CD4-positive, alpha-beta memory T cell (primary cell): ENCODE measurements at places on chromosomes 1 and 21. TPM values are rescaled to one million over a fixed set of nuclear protein-coding genes. Genes with fewer than 3 reads are reported as not detected.

The ERG gene
- not detected for polyA plus RNA-seq

The LEFTY2 gene
- polyA plus RNA-seq = not detected

The HOOK1 gene
- polyA plus RNA-seq = 9.3 TPM

The ARPC5 gene
- 391 TPM for polyA plus RNA-seq

The TNNI3K gene
- polyA plus RNA-seq = 0.54 TPM

The MYOG gene
- not detected for polyA plus RNA-seq

The IQCC gene
- not detected for polyA plus RNA-seq

The SLC19A1 gene
- polyA plus RNA-seq = 7.4 TPM

The PCAT6 gene
- 1.0 TPM for polyA plus RNA-seq

The HRNR gene
- not detected for polyA plus RNA-seq

The FAM177B gene
- polyA plus RNA-seq = not detected

The DMRTA2 gene
- polyA plus RNA-seq = not detected

The POLR3GL gene
- polyA plus RNA-seq = 164 TPM

The C1orf94 gene
- polyA plus RNA-seq = not detected

The C4BPA gene
- polyA plus RNA-seq = not detected

The TNFRSF25 gene
- 60.7 TPM for polyA plus RNA-seq

The GOLT1A gene
- 0.54 TPM for polyA plus RNA-seq

The POU3F1 gene
- polyA plus RNA-seq = not detected

The RIPK4 gene
- polyA plus RNA-seq = 0.16 TPM

The S100A8 gene
- polyA plus RNA-seq = 1.6 TPM

The LRRC38 gene
- not detected for polyA plus RNA-seq

DNA sequence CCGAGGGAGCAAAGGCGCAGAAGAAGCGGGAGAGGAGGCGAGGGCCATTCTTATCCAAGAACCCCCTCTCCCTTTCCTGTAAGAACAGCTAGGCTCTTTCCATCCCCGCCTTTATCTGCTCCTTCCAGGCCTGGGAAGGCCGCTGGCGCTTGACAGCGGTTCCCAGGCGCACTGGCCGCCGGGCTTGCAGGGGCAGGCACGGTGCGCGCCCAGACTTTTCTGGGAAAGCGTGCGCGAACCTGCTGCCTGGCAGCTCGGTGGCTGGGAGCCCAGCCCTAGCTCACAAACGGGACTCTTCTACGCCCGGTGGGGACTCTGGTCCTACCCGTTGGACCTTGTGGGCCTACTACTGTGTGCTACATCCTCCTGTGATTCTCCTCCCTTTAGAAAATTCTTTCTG lies 8.8 kb upstream of the IFNLR1 start:
- no peak for DNase-seq

DNA sequence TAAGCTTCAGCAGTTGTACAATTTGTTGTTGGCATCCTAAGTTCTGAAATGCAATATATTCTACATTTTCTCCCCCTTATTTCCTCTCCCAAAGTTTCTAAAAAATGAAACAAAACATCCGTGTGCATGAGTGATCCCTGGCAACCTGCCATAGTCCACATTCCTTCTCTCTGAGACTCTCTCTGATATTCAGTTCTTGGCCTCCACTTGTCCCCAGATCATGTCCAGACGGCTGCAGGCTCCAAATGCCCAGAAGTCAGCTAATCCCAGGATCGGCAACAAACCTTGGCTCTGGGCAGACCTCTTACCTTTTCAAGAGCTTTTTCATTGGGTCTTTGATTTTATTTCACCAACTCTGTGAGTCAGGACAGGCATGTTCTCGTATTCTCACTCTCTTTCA lies 187.8 kb downstream of the ETS2 start:
- DNase-seq = no peak

- DNase-seq = no peak
These were observed 29.4 kb upstream of the PPP2R5A start for GRCh38 chr1:212255705-212256307.

- no peak for DNase-seq
These were observed 25.2 kb upstream of the C1orf174 start for GRCh38 chr1:3925256-3925655.

GRCh38 chr1:153404768-153405167 lies 11.6 kb upstream of the S100A7A start:
- DNase-seq = peak; percentile 56

DNA sequence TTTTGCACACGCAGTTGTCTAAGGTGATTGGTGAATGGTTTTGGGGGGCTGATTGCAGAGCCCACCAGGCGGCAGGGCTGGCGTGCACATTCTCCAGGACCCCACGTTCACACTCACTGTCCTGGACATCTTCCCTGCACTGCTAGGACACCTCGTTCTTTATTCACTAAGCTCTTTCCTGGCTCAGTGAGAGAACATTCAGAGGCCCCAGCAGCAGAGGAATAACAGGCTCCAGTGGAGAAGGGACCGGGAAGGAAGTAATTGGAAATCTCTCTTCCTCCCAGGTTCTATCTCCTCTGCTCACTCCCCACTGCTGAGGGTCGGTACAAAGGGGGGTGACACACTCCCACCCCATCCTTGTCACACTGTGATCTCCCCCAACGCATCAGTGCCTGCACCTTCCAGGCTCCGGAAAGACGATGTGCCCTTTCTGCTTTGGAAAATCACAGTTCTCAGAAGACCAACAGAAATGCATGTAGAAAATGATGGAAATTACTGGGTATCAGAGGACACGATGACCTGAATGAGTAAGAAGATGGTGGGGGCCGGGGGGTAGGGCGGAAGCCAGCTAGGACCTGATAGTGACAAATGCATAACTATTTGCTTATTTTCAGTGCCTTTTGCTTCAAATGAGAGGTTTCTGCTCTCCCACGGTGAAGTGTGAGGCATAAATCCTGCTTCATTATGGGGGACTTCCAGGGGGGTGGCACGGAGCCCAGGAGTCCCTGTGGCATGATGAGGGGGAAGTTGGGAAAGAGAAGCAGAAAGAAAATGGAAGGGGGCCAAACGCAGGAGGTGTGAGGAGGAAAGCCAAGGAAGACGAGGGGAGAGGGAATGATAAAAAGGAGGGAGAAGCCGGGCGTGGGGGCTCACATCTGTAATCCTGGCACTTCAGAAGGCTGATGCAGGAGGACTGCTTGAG lies 25.2 kb upstream of the KIF26B start:
- no peak for DNase-seq

DNA sequence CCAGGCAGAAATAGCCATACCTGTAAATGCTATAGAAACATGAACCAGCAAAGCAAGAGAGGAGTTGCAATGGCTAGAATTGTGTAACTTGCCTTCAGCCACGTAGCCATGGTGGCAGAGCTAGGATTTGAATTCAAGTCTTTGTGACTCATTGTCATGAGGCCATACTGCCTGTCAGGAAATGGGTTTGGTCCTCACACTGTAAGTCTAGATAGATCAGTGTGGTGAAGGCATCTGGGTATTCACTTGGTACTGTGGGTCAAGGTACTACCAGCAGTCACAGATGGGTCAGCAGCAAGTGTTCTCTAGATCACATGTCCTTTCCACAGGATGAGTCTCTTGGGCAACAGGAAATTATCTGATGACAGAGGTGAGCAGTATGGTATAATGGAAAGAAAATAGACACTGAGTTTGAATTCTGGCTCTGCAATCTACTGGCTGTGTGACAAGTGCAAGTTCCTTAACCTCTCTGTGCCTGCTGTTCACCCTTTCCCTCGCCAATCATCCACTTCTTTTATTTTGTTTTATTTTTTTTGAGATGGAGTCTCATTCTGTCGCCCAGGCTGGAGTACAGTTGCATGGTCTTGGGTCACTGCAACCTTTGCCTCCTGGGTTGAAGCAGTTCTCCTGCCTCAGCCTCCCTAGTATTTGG lies 36.9 kb downstream of the FGGY start:
- no peak for DNase-seq

- DNase-seq = no peak
These were observed 19.9 kb downstream of the MACF1 start for GRCh38 chr1:39224295-39224829.

GRCh38 chr1:233157245-233157644 lies 138.3 kb downstream of the PCNX2 start:
- DNase-seq = no peak

- DNase-seq = no peak
These were observed 478 bp upstream of the PRDM2 start for GRCh38 chr1:13699510-13699909.

DNA sequence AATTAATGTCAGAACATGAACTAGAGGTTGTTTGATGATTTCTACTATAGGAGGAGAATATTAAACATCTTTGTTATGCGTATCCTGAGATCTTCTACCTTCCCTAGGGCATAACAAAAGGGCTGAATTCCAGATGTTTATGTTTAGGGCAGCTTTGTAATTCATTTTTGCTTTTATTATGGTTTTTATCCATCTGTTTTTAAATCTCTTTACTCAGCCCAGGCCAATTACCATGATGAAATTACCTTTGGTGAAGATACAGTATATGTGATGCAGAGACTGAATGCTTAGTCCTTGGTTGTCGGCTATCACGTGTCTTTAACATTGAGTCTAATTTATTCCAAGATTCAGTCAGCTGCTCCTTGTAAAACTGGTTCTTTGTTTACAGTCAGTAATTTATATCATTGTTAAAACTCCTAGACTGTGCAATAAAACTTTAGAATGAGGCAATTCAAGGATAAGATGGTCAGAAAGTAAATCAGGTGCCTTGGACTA lies 176.9 kb downstream of the CTH start:
- no peak for DNase-seq

DNA sequence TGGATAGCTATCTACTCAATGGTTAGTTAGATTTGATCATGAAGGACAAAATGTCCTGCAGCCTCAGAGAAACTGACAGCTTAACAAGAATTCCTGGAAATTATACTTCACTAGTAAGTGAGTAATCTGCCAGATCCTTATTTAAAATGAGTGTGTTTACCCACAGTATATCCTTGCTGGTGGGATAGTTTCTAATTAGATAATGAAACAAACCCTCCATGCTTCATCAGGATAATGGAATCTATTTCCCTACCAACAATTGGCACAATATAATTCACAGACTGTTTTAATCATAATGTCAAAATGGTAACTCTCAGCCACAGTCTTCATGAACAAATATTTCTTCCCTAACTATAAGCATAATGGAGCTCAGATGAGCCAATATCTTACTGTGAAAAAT lies 239.4 kb upstream of the ST6GALNAC5 start:
- DNase-seq = no peak

DNA sequence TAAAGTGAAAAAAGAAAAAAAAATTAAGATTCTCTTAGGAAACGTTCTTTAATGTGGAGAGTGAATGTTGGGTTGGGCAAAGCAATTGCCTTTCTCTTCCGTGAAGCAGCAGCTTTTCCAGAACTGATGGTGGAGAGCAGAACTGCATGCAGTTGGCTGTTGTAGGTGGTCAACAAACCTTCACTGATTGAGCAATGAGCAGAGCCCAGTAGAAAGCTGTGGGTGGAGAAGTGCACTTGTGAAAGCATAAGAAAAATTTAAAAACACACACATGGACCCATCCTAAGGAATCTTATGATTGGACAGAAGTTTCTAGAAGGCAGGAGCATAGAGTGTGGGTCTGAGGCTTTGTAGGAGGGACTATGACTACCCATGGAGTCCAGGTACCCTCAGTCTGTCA lies 4.5 kb downstream of the PRELP start:
- DNase-seq = no peak

GRCh38 chr1:31927661-31927980 lies 10.5 kb downstream of the PTP4A2 start:
- DNase-seq = no peak

GRCh38 chr1:116434849-116435248 lies 61.8 kb downstream of the ATP1A1 start:
- DNase-seq = no peak

DNA sequence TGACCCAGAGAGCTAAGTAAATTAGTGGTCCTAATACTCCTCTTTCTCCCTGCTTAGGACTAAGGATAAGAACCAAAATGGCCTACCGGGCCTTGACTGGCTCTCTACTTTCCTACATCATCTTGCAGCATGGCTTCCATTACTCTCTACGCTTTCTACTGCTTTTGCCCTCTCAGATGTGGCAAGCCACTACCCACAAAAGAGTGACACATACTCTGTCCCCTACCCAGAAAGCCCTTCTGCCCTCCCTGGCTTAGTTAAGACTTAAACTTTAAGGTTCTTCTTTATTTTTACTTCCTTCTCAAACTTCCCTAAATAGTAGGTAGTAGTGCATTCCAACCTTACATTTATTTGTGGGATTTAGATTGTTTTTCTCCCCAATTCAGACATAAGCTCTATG lies 228.1 kb downstream of the TPR start:
- DNase-seq = no peak

- no peak for DNase-seq
These were observed 2.3 kb downstream of the FUBP1 start for GRCh38 chr1:77976433-77977076.

DNA sequence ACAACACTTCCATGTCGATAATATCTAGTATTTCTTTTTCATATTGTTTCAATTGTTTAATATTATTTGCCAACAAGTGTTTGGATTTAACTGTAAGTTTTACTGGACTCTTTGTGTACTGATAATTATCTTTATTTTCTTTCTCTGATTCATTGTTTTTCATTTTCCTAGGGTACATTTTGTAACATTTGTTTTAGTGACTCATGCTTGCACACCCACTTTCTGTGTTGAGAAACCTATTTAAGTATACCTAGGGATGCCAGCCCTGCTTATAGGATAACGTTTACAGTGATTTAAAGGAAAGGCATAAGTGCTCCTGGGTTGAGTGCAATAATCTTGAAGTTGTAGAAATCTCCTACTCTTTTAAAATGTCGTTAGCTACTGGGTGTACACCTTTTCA lies 1386.0 kb upstream of the ADGRL4 start:
- DNase-seq = no peak

DNA sequence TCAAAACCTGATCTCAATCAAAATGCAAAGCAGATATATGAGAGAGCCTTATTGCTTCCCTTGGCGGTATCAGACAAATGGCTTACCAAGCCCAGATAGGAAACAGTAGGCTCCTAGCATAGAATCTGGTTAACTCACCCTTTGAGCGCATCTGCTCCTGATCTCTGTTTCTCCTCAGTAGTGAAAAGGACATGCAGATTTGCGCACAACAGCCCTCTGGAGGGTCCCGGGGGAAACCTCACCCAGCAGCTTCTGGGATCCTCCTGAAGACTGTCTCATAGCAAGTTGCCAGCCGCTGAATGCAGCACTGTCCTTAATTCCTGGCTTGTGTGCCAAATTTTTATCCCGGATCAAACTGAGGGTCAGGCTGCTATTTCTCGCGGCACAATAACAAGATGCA lies 192.2 kb downstream of the FASLG start:
- no peak for DNase-seq

DNA sequence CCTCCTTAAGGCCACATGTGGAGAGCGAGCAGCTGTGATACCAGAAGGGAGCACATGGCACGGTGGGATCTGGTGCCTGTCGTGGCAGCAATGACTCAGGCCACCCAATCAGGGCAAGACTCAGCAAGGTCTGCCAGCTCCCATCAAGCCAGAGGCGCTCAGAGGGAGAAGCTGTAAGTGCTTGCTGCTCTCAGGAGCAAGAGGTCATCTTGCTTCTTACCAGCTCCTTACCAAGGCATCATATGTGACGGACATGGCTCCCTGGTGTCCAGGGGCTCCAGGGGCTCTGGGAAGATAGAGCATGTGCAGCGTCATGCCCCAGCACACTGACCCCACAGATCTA lies 72.9 kb downstream of the ITPKB start:
- no peak for DNase-seq

GRCh38 chr1:192100686-192101468 lies 57.4 kb upstream of the RGS18 start:
- no peak for DNase-seq
